ENCODE measurements at places on chromosomes 2 and 18.

- DNase-seq: no peak
Observed at GRCh38 chr2:140363131-140363530, 1582.9 kb upstream of the NXPH2 start.

DNA sequence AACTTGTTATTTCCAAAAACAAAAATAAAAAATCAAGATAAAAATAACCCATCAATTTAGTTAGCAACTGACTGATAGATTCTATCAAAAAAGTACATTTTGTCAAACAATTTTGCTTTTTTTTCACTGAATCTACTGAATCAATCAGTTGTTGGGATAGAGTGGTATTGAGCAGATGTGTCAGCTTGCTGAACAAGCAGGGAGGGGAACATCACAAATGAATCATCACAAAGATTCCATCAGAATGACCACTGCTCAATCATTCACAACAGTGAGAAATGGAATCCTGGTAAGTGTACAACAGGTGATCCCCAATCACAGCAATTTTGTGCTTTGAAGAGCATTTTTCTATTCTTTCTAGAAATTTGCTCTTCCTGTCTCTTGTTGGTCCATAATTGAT lies 12.3 kb upstream of the SLC14A2 start:
- no peak for DNase-seq

- DNase-seq: no peak
Observed at GRCh38 chr2:167537743-167538142, 649.5 kb downstream of the XIRP2 start.

DNA sequence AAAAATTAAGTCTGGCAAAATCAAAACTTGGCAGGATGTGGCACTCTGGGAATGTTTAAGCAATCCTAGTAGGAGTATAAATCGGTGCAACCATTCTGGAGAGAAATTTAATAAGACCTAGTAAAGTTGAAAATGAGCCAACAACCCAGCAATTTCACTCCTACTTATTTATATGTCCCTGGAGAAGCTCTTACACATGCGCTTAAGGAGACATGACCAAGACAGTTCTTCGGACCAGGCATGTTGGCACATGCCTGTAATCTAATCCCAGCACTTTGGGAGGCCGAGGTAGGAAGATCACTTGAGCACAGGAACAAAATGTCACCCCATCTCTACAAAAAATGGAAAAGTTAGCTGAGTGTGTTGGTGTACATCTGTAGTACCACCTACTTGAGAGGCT lies 374.6 kb upstream of the LYPD1 start:
- no peak for DNase-seq

All from stimulated activated CD4-positive, alpha-beta T cell treated with anti-CD3 and anti-CD28 coated beads, Interleukin-12 subunit alpha, Interleukin-12 subunit beta, amount 100 ng/mL, for 24 hours (primary cell).